ENCODE measurements at places on chromosomes 5 and 9.

DNA sequence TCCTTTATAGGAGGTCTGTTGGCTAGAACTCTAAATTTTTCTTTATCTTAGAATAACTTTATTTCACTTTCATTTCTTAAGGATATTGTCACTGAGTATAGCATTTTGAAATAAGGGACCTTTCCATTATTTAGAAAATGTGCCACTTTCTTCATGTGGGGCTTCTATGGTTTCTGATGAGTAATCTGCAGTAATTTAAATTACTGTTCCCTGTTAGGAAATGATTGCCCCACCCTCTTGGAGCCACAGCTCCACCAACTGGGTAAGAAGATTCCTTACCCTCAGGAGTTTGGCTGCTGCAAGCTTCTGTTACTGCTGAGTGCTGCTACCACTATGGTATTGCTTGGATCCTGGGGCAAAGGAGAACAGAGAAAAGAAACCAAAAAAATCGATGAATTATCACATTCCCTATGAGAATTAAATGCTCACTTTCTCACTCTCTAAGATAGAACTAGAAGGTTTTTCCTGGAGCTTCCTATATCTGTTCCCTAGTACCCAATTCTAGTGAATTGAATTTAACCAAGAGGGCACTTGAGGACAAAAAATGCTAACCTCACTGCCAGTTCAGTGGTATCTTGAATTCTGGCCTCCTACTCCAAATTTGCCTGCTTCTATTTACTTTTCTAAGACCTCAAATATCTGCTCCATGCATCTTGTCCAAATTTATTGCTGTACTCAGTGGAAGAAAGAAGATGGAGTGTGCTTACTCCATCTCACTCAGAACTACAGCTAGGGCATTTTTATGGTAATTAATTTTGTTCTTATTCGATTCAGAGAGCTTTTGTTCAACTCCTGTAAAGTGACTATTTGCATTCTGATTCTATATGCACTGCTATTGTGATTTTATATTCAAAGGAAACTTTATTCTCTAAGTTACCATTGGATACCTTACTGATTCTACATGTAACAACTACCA is 2111.3 kb downstream of the MAT2B start:
- no peak for DNase-seq

DNA sequence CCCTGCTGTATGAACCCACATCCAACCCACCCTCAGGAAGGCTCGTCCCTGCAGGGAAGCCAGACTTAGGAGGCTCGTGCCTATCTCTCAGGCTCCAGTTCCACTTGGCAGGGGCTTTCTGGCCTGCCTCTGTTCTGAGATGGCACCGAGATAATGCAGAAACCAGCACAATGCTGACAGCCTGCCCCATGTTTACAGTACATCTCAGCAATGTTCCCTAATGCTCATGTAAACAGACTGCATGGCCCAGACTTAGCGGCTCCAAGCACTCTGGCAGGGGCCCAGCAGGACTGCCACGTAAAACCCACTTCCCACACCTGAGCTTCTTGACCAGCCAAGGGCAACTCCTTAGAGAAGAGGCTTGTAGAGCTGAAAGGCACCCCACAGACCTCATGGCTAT is 499.5 kb upstream of the BRINP1 start:
- DNase-seq, result no peak

DNA sequence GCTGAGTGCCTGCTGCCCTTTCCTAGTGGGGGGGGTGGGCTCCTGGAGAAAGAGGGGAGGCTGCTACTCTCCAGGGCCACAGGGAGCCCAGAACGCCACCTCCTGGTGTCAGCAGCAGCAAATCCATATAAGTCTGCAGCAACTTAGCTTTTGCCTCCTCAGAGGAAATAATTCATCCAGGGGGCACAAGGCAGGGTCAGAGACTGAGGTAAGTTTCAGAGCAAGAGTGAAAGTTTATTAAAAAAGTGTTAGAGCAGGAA is 4.0 kb upstream of the CLPTM1L start:
- no peak for DNase-seq

- no peak for DNase-seq
These were observed 60.0 kb downstream of the DMAC1 start for GRCh38 chr9:7739595-7739994.

- DNase-seq, result peak; percentile 97
These were observed 77.6 kb upstream of the SAP30L start for GRCh38 chr5:154368041-154368800.

DNA sequence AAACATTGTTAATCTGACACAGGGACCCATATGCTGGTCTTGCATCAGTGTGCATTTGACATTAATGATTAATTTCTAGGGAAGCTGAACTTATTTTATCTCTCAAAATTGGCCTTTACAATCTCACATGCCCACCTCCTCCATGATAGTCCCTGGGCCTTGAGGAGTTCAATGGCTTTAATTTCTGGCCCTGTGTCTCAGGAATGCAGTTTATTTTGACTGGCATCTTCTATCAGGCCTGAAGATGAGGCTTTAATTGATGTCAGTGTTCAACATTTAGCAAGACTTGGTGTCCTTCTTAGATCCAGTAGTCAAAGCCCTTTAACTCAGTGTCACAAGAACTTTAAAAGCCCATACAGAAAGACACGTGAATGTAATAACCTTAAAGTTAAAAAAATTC is 10.5 kb upstream of the CLTB start:
- DNase-seq, result no peak

DNA sequence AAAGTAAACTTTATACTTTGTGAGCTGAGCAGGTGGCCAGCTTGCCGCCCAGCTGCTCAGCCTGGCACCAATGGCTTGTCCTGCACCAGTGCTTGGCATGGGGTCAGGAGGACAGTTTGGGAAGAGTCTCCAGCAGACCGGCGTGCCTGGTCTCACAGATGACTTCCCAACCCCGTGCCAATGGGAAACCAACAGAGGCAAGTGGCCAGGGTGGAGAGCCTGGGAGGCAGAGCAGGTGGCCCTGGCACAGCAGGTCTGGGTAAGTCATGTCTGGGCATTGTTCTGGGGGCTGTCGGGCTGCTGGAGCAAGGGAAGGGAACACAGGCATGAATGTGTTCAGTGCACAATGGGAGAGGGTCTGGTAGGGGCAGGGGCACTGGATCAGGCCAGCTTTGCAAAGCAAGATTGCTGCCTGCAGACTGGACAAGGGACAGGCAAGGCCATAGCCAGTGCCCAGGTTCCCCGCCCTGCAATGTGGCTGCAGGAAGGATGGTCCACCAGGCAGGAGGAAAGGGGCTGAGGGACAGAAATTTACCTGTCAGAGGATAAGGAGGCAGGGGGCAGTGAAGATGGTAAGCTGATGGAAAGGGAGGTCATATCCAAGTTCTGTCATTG is 76.2 kb upstream of the ALDH1B1 start:
- no peak for DNase-seq

GRCh38 chr5:150058480-150059126 is 27.8 kb downstream of the CSF1R start:
- DNase-seq, result peak; percentile 53

- no peak for DNase-seq
These were observed 47.1 kb upstream of the BOD1 start for GRCh38 chr5:173663352-173664153.

- DNase-seq, result no peak
These were observed 161.9 kb downstream of the PPP2R2B start for GRCh38 chr5:146716636-146717035.

DNA sequence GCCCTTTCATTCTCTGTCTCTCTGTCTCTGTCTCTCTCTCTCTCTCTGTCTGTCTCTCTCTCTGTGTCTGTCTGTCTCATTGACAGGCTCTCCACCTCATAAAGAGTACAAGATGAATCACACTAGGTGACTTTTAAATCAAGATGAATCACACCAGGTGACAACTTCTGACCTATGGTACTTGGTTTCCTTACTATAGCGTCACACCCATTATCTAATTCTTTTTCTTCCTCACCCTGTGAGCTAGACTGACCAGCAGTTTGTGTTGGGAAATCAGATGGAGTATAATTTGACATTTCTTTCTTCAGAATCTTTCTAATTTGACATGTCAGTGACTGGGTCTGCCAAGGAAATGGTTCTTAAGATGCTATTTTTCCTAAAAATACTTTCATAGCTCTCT is 232.9 kb downstream of the ARRDC3 start:
- no peak for DNase-seq

- peak; percentile 83 for DNase-seq
These were observed 38.8 kb downstream of the CARTPT start for GRCh38 chr5:71757590-71758543.

DNA sequence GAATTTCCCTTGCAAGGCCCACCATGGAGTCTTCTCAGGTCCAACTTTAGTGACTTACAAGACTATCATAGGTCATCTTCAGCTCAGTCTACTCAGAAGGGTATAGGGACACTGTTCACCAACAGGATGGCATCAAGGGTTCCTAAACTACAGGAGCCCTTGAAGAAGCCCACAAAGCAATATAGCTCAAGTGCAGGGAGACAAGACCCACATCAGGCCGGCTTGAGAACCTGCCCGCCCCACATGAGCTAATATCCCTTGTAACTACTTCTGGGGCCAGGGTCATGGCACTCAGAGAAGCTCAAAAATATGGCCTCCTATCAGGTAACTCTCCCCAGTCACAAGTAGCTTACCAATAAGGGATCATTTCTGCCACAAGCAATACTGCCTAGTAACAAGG is 249.9 kb downstream of the CDK5RAP2 start:
- DNase-seq, result no peak

- DNase-seq, result no peak
These were observed 171.4 kb downstream of the SGCD start for GRCh38 chr5:156498226-156498980.

DNA sequence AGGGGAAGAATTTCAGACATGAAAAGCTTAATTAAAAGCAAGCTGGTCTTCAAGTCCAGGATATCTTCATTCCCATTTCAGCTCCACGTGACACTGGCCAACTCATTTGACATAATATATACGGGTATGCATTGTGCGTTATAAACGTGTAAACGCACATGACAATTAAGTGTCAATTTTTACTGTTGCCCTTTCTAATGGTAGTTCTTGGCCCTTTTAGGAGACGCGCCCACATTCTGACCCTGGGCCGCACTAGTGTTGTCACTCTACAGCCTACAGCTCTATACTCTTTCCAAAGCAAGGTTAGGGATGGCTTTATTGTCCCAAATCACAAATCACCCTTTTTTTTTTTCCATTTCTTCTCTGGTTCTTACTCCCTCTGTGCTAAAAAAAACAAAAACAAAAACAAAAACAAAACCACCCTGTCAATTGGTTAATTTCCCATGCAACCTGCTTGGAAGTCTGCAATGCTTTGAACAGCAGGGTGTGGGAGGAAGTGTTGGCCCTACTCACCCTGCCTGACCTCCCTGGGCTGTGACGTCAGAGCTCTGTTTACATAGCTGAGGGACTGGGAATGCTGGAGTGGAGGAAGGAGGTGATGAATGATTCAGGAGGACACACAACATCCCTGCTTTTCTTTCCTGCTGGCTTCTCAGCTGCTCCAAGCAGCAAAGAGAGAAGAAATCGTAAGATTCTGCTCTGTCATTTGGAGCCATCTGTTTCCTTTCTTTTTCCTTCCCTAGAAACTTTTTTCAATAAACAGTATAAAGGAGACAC is 19.3 kb downstream of the RFK start:
- DNase-seq, result peak; percentile 92

GRCh38 chr9:124789531-124789930 is 12.6 kb downstream of the OLFML2A start:
- no peak for DNase-seq

GRCh38 chr5:346229-346935 is 24.9 kb downstream of the AHRR start:
- no peak for DNase-seq

DNA sequence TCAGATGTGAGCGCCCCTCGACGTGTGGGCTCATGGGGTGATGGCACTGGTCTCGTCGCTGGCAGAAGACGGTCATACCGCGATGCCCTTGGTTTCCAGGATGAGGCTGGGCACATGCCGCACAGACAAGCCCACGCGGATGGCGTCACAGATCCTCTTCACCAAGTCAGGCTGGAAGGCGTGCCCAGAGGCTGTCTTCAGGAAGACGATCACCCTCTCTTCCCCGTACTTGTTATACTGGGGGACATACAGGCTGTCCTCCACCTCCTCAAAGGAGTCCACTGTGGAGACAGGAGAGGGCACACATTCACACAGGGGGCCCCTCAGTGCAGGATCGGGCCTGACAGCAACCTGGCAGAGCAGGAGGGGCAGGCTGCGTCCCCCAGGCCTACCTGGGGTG is 41.9 kb upstream of the ZNF354A start:
- no peak for DNase-seq

GRCh38 chr5:74482990-74483389 is 157.5 kb downstream of the ENC1 start:
- DNase-seq, result no peak

- DNase-seq, result peak; percentile 80
These were observed at the start of gene LURAP1L for GRCh38 chr9:12774861-12775678. Gene LURAP1L (plus strand): TSS chr9:12775020. CDS start chr9:12775716, 696 bp downstream.

- DNase-seq, result no peak
These were observed 417.2 kb downstream of the TLR4 start for GRCh38 chr9:118121361-118121760.

DNA sequence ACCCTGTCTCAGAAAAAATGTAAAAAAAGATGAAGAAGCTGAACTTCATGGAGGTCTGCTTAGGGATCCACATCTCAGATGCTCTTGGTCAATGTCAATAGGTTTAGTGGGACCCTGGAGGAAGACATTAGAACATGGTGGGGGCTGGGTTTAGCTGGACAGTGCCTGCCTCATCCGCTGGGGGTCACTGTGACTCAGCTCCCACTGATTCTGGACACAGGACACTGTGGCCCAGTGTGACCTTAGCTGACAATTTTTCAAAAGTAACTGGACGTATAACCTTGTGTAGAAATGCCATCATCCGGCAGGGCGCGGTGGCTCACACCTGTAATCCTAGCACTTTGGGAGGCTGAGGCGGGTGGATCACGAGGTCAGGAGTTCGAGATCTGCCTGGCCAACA is 7.3 kb upstream of the HNRNPAB start:
- DNase-seq, result no peak

- no peak for DNase-seq
These were observed 67.8 kb upstream of the GARNL3 start for GRCh38 chr9:127196826-127197145.

DNA sequence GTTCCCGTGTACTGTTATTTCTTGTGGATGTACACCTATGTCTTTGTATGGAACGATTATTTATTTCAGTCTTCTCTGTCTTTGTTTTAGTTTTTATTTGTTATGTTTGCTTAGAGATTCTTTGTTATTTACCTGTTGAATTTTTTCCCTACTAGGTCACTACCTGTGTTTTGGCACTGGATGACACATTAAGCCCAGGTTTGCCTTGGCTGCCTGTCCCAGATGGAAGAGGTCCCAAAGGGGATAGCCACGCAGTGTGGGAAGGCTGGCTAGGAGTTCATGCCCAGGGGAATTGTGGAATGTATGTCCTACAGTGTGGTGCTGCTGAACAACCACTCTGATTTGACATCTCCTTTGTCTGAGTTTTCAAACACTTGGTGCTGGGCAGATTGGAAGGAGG is 15.6 kb upstream of the SLC36A2 start:
- DNase-seq, result no peak

- DNase-seq, result peak; percentile 46
These were observed 156.8 kb downstream of the MAPKAP1 start for GRCh38 chr9:125549891-125550885.

GRCh38 chr5:91343916-91344315 is 39.2 kb downstream of the ARRDC3 start:
- DNase-seq, result no peak

- no peak for DNase-seq
These were observed 13.5 kb downstream of the SH3GLB2 start for GRCh38 chr9:129014608-129015007.
